ENCODE measurements at places on chromosomes 3 and 15.

GRCh38 chr15:42184296-42184695 is 23.8 kb downstream of the VPS39 start:
- DNase-seq = no peak

- no peak for DNase-seq
Measured at GRCh38 chr3:107430214-107430995, 53.2 kb downstream of the CCDC54 start.

DNA sequence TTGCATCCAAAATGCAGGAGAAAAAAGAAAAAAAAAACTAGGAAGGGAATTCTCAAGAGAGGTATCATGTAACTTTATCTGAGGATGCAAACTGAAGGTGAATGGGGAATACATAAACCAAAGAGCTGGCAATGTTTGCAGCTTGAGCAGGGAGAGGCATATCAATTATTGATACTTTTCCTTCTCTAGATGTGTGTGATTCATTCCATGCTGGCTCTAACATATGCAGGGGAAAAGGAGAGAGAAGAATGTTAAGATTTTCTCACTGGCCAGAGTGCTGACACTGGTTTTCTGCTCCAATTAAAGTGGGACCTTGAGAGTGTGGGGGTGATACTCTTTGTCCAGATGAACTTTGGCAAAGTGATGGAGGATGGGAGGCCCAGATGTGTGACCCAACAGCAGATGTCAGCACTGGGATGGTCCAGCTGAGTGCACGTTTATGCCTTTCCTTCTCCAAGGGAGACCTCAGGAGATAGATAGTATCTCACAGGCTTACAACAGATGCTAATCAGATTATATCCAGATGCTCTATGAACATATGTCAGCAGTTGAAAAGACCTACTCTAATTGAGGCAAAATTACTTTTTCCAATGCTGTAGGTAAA is 50.0 kb upstream of the PSMD6 start:
- no peak for DNase-seq

- DNase-seq = no peak
Measured at GRCh38 chr3:188261011-188261410, 107.1 kb downstream of the LPP start.

- DNase-seq = no peak
Measured at GRCh38 chr3:16697443-16698147, 92.4 kb upstream of the DAZL start.

GRCh38 chr3:143597774-143598652 is 250.3 kb downstream of the SLC9A9 start:
- DNase-seq = no peak

GRCh38 chr15:63382966-63383710 is 1.5 kb upstream of the CA12 start:
- no peak for DNase-seq

DNA sequence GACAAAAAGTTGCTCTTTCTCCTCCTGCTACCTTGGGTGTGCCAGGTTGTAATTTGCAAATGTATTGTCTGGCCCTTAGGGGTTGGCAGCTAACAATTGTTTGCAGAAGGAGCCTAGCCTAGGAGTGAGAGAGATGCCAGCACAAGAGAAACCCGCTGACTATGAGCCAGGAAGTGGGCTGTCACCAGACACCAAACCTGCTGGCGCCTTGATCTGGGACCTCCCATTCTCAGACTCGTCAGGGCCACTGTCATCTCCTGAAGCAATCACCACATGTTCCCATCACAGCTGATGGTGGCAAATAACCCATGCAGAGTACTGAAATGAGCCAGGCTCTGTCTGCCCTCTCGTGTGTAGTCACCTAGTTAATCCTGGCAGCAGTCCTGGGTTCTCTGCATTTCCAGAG is 406.4 kb upstream of the NPAP1 start:
- no peak for DNase-seq

- DNase-seq = peak; percentile 88
Measured at GRCh38 chr3:46960081-46960701, 16.4 kb downstream of the CCDC12 start.

DNA sequence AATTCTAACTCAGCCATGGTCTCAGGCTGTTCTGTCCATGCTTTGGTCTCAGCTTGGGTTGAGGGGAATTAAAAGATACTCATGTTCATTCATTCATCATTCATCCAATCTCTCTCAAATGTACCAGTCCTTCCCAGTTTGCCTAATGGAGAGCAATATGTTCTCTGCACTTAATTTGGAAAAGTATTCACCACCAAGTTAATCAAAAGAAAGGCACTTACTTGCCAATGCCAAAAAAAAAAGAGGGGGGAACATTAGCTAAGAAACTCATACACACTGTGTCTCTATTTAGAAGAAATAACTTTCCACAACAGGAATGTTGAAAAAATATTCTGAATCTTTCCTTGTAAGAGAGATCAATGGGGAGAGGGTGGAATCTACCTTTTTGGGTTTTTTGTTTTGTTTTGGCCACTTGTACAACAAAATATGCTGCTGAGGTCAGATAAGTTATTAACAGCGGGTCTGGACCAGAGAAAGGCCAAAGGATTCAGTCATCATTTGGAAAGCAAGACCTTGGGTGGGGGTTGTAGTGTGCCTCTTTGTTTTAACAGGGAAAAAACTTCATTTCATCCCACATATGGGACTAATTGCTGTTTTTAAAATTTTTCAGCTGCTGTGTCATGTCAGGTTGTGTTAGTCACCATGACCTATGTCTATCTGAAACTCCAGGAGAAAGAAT is 152.3 kb downstream of the FBN1 start:
- DNase-seq = no peak

DNA sequence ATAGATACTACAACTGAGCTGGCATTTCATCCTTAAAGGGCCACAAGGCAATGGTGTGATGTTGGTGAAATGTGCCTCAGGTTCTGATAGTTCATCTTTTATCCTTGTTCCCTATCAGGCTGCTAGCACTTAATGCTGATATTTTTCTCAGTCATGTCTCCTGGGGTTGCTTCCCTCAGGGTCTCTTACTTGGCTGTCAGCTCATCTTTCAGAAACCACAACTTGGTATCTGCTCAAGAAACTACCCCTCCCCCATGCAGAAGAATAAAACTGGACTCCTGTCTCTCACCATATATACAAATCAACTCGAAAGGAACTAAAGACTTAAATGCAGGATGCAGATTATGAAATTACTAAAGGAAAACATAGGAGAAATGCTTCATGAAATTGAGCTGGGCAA is 308.1 kb downstream of the CHST2 start:
- peak; percentile 40 for DNase-seq

DNA sequence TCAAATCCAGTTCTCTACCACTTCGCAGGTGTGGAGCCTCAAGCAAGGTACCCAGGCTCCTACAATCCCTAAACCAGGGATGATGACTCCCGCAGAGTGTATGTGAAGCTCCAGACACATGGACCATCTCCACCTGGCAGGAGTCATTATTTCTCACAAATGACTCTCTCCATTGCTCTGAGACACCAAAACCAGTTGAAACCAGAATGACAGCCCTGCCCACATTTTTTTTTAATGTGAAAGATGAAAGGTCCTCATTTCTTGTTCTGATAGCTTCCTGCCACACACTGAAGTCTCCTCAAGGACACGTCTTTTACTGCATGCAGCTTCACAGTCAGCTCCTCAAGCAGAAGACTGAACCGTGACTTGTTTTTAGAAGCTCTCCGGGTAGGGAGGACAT is 61.4 kb upstream of the ZBTB38 start:
- no peak for DNase-seq

DNA sequence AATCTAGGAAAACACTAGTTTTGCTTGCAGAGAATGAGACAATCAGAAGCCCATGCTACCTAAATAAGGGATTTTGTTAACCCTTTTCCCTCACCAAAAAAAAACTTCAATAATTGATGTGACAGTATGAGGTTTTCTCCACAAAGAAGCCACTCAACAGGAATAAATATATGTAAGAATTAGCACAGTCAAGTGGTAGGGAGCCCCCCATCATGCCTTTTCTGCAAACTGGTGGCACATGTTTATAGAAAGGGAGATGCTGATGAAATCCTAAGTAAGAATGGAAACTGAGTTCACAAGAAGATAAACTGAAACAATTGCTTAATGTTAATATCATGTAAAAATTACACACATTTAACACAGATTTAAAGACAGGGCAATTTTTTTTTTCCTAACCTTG is 51.0 kb downstream of the PHC3 start:
- no peak for DNase-seq

- DNase-seq = peak; percentile 70
Measured at GRCh38 chr3:98980915-98981596, 79.6 kb upstream of the DCBLD2 start.

- DNase-seq = no peak
Measured at GRCh38 chr3:186038360-186038759, 70.5 kb downstream of the ETV5 start.

- DNase-seq = no peak
Measured at GRCh38 chr3:147544290-147544689, 135.1 kb downstream of the ZIC1 start.

DNA sequence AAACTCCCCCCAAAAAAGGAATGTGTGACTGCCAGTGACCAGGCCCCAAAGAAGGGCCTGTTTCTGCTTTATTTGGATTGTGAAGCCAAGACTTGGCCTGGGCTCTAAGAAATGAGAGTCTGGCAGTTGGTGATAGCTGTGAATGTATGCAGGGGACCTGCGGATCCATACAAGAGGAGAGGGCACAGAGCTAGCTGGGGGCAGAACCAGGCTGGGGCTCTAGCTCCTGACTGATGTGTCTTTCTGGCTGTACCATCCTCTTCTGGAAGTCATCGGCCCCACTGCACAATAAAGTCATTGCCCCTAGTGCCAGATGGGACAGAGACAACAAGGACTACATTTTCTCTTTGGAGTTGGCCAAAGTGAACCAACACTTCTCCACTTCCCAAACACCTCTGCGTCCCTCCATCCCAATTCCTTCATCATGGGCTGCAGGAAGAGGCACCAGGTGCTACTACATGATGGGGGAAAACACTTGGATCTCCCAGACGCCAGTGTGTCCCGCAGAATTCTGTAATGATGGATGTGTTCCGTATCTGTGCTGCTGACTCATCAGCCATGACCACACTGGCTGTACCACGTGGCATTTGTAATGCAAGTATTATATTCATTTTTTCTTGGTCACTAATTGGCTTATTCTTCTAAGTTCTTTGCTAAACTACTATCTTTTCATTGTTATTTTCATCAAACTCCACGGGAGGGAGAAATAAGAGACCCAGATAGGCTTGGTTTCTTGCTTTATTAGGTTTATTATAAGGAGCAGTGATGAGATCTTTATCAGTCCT is 1.7 kb upstream of the PLA2G4F start:
- no peak for DNase-seq

- DNase-seq = peak; percentile 66
Measured at GRCh38 chr15:91408476-91409076, 308.5 kb downstream of the SV2B start.

GRCh38 chr15:101024073-101024695 is 105.0 kb downstream of the LRRK1 start:
- DNase-seq = peak; percentile 42

- DNase-seq = no peak
Measured at GRCh38 chr3:66048051-66048395, 9.3 kb upstream of the MAGI1 start.

DNA sequence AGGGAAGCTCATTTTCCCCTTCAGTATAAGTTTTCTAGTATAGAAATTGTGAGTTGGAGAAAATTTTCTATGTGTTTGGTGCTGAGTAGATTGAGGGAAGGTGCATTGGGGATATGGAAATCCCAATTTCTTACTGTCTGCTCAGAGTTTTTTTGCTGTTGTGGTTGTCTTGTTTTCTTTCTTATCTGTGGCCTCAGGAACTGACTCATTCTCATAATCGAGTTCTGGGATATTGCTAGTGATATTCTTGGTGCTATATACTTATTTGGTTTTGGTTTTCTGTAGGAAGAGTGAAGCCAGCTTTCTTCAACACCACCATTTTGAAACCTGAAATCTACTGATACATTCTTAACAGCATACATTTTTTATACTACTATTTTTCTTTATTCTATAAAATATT is 869.2 kb downstream of the DIPK2A start:
- no peak for DNase-seq

GRCh38 chr15:31306426-31307269 is 20.0 kb upstream of the KLF13 start:
- peak; percentile 86 for DNase-seq

DNA sequence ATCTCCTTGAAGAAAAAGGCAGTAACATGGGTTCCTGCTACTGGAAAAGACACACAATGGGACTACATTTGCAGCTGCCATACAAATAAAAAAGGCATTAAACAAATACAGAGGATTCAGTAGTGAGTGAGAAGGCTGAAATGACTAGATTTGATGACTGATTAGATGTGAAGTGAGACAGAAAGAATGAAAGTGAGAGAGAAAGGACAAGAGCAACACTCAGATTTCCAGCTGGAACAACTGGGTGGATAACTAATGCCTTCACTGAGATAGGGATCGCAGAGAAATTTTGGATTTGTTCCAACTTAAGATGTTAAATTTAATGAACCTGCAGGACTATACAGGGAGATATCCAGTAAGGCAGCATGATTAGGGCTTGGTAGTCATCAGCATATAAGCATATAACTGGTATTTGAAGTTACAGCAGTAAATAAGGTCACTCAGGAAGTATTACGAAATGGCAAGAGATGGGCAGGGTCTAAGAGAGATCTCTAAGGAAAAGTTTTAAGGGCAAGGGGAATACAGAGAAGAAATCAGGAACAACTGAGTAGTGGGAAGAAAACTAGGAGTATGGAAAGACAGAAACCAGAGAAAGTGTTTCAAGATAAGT is 8.2 kb downstream of the OSBPL11 start:
- no peak for DNase-seq

GRCh38 chr3:101194392-101194791 is 126.0 kb downstream of the IMPG2 start:
- no peak for DNase-seq

DNA sequence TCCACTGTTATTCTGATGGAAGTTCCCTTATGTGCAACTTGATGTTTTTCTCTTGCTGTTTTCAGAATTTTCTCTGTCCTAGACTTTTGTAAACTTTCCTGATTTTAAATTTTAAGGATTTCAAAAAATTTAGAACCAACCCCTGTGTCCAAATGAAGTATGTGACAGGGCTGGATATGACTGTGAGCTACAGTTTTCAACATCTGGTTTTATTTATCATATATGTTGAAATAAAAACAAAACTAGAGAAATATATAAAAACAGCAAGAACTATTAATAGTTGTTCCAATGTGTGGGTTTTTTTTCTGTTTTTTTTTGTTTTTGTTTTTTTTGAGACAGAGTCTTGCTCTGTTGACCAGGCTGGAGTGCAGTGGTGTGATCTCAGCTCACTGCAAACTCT is 47.4 kb upstream of the PSMD6 start:
- no peak for DNase-seq

DNA sequence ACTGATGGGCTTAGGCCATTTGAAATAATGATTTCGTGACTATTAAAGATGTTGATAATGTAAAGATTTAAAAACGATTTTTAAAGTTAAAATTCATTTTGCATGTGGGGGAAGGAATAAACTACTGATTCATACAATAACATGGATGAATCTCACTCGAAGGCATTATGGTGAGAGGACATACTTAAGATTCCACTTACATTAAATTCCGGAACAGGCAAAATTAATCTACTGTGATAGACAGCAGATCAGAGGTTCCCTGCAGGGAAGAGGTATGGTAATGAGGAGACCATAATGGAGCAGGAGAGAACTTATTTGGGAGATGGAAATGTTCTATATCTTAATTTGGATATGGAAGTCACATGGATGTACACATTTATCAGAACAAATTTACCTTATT is 28.4 kb upstream of the RAB6B start:
- DNase-seq = no peak

All from islet precursor cell (in vitro differentiated cells).